Stimulated activated CD4-positive, alpha-beta T cell treated with anti-CD3 and anti-CD28 coated beads, Interleukin-12 subunit alpha, Interleukin-12 subunit beta, amount 100 ng/mL, for 24 hours (primary cell): ENCODE measurements at places on chromosomes 7 and 10.

DNA sequence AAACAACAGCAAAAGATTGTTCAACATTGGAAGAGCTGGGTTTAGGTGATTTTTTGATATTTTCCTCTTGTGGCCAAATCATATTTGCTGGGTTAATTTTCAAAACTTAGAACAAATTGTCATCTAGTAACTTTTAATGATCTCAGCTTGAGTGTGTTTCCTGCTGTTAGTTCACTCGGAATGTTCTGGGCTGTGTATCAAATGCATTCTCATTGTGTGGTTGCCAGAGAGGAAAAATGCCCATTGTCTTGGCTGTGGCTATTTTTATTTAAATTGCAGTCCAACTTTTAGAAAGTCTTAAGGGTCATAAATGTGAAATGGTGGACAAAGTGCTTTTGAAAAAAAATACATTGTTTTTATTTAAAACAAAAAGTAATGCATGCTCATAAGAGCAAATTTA, 542.0 kb downstream of the TNS3 start:
- DNase-seq: no peak

GRCh38 chr7:44769776-44770294, 21.2 kb downstream of the ZMIZ2 start:
- no peak for DNase-seq

- no peak for DNase-seq
These were observed 39.0 kb downstream of the POR start for GRCh38 chr7:75953931-75954330.

DNA sequence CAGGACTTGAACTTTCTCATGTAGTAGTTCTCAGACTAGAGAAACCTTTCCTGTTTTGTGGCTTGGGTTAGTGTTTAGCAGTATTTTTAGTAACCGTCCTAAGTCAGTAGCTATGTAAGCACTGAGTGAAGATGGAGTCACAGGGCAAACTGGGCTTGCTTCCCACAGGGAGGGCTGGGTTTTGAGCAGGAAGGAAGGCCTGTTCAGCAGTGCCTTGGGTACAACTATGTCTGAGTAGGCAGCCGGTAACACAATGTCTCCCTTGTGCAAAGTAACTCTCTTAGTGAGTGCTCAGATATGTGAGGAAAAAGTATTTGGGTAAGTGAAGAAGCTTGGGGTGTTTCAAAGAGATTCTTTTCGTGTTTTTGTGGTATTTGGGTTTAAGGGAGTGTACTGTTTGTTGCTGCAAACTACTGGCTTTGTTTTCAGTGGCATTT, 96.4 kb downstream of the CCSER2 start:
- no peak for DNase-seq

GRCh38 chr10:122461367-122461728, at the start of gene HTRA1:
HTRA1 (plus strand) TSS chr10:122461553; CDS start chr10:122461653, 100 bp downstream.
- DNase-seq: no peak

- DNase-seq: no peak
These were observed 544.4 kb downstream of the DNAJB6 start for GRCh38 chr7:157881048-157881771.

- DNase-seq: no peak
These were observed 312.0 kb upstream of the GLI3 start for GRCh38 chr7:42548816-42549611.

GRCh38 chr7:141891336-141891735, 24.9 kb upstream of the OR9A4 start:
- DNase-seq: no peak

DNA sequence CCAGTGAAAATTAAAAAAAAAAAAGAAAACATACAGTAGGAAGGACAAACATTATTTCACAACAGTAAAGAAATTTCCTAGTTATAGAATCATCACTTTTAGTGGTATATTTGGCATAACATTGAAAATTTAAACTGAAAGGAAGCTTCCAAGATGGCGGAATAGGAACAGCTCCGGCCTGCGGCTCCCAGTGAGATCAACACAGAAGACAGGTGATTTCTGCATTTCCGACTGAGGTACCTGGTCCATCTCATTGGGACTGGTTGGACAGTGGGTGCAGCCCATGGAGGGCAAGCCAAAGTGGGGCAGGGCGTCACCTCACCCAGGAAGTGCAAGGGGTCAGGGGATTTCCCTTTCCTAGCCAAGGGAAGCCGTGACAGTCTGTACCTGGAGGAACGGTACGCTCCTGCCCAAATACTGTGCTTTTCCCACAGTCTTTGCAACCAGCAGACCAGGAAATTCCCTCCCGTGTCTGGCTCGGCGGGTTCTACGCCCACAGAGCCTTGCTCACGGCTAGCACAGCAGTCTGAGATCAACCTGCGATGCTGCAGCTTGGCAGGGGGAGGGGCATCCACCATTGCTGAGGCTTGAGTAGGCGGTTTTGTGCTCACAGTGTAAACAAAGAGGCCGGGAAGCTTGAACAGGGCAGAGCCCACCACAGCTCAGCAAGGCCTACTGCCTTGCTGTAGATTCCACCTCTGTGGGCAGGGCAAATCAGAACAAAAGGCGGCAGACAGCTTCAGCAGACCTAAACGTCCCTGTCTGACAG, 19.4 kb downstream of the PON3 start:
- no peak for DNase-seq

- no peak for DNase-seq
These were observed 72.9 kb downstream of the ITIH5 start for GRCh38 chr10:7593905-7594304.

GRCh38 chr10:59839576-59839975, 66.8 kb downstream of the CCDC6 start:
- no peak for DNase-seq

- no peak for DNase-seq
These were observed at the start of gene TUBAL3 for GRCh38 chr10:5404208-5405041. TUBAL3 (minus strand) TSS chr10:5404828; CDS start chr10:5404792, 36 bp downstream.

- DNase-seq: no peak
These were observed 69.5 kb upstream of the VOPP1 start for GRCh38 chr7:55641811-55642210.

- DNase-seq: no peak
These were observed 4.5 kb upstream of the DNMBP start for GRCh38 chr10:100014071-100014762.

- no peak for DNase-seq
These were observed 325.2 kb downstream of the BICC1 start for GRCh38 chr10:58837826-58838225.

- no peak for DNase-seq
These were observed 13.5 kb downstream of the GCC1 start for GRCh38 chr7:127571741-127572505.

DNA sequence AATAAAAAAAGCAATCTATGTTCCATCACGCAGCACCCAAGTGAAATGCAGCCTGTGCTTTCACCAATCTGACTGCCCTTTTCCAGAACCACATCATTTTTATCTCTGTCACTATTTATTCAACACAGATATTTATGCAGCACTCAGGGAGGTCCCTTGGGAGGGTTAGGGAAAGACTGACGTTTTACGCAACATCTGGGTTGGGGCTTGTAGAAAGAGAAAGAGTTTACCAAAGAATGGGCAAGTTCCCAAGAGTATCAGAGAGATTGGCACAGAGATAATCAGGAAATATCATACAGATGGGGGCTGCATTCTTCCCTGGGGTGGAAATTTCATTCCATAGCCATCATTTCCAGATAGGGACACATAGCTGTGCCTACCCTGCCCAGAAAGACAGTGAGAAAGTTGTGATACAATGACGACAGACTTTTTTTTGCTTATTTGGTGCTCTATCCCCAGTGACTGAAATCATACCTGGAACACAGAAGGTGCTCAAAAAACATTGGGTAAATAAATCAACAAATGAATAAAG, 474.2 kb downstream of the CALN1 start:
- no peak for DNase-seq

- no peak for DNase-seq
These were observed 28.3 kb upstream of the PIP4K2A start for GRCh38 chr10:22742678-22743077.

- DNase-seq: no peak
These were observed 47.1 kb downstream of the NXPH1 start for GRCh38 chr7:8480527-8480926.

- no peak for DNase-seq
These were observed 109.6 kb downstream of the GPR37 start for GRCh38 chr7:124655990-124656389.

DNA sequence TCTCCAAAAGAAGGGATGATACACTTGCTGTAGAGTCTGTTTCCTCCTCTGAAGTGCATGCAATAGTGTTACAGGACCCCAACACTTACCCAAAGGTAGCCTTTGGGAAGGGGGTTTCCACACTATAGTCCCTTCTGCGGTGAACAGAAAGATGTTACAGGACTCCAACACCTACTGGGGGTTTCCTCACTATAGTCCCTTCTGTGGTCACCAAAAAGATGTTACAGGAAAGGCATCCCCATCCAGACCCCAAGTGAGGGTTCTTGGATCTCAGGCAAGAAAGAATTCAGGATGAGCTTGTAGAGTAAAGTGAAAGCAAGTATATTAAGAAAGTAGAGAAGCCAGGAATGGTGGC, 69.2 kb upstream of the PIK3CG start:
- no peak for DNase-seq

DNA sequence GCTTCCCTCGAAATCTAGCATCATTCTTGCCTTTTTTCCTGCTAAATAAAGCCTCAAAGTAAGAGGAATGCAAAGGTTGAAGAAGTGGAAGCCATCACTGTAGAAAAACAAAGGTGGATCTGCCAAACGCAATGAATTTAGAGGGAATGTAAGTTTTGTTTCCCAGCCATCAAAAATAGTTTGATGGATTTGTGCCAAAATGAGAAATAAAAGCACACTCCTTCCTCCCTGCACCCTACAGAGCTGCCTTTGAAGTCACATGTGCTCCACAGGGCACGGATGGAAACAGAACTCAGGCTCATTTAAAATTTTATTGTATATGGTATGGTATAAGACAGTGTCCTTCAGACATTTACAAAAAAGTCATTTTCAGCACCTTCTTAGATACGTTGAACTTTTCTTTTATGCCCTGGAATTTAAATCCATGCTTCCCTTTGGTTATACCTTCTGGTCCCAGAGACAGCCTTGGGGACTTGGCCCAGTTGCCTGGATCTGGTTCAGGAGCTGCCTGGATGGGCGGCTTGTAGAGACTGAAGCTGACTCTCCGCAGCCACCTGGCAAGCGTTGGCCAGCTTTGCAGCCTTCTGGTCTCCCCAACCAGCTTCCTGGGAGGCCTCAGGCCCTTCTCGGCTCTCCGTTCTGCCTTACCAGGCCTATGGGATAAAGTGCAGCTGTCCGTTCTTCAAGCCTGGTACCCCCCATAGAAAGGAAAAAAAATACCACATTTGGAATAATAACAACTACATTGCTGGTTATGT, 228.5 kb upstream of the NEBL start:
- no peak for DNase-seq

GRCh38 chr7:134636008-134636449, 10.6 kb upstream of the BPGM start:
- DNase-seq: no peak

DNA sequence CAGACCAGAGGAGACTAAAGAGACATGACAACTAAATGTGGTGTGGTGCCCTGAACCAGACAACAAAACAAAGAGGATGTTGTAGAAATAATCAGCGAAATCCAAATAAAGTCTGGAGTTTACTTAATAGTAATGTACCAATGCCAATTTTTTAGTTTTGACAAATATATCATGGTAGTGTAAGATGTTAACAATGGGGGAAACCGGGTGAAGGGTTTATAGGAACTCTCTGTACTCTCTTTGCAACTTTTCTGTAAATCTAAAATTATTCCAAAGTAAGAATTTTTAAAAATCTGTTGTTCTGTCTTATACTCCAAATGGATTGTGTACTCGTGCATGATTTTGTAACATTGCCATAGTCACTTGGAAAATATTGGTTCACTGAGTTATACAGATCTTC, 129.3 kb downstream of the CNNM2 start:
- no peak for DNase-seq

GRCh38 chr7:1740214-1740613, 70.1 kb downstream of the ELFN1 start:
- DNase-seq: no peak

- DNase-seq: no peak
These were observed 46.6 kb upstream of the ABLIM1 start for GRCh38 chr10:114704679-114705078.

GRCh38 chr10:118253397-118253796, 88.7 kb downstream of the FAM204A start:
- DNase-seq: no peak

DNA sequence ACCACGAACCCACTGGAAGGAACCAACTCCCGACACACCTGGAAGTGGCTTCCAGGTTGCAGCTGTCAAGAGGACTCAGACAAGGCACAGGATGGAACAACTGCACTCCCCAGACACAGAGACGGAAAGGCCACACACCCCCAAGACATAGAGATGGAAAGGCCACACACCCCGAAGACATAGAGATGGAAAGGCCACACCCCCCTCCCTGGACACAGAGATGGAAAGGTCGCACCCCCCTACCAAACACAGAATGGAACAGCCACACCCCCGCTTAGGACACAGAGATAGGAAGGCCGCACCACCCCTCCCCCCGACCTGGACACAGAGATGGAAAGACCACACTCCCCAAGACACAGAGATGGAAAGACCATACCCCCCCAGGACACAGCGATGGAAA, 7.6 kb downstream of the ZNF511 start:
- no peak for DNase-seq

- DNase-seq: no peak
These were observed 343.9 kb downstream of the PLXNA4 start for GRCh38 chr7:132232406-132232805.

DNA sequence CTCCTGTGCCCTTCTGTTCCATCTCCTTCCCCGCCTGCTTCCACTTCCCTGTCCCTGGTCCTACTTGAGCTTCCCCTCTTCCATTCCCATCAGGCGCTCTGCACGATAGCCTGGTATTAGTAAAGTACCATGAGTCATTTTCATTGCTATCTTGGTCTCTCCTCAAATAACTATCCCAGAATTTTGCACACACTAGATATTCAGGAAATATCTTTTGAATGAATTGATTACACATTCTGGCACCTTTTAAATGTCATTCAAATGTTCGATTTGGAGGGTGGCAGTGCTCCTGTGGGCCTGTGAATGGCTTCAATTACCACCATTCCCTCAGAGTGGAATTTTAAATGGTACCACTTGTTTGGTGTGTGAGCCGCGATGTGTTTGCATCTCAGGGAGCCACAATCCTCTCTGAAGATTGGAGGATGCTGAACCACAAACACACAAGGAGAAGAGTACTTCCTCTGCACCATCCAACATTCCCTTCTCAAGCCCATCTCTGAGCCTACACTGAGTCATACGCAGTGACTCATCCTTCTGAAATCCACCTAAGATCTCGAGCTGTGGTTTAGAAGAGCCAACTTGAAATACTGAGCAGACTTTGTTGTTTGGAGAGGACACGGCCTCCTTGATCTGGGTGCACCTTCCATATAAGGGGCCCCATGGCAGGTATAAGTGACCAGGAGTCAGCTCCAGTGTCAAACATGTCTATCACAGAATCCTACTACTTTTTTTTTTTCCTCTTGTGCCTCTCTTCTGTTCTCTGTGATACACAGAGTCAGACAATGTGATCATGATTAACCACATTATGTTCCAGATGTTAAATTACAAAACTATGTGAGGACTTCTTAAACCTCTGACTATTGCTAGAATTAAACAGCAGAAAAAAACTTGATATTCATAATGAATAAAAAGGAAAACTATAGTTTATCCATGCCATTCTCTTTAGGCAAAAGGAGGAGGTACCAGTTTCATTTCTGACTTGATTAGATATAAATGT, 81.9 kb downstream of the BMPER start:
- DNase-seq: no peak

- no peak for DNase-seq
These were observed 137.7 kb downstream of the CHN2 start for GRCh38 chr7:29332042-29332811.
